ENCODE measurements at places on chromosomes 3 and 15.

GRCh38 chr15:77495838-77496596 lies 75.3 kb downstream of the HMG20A start:
- DNase-seq = peak; percentile 72

DNA sequence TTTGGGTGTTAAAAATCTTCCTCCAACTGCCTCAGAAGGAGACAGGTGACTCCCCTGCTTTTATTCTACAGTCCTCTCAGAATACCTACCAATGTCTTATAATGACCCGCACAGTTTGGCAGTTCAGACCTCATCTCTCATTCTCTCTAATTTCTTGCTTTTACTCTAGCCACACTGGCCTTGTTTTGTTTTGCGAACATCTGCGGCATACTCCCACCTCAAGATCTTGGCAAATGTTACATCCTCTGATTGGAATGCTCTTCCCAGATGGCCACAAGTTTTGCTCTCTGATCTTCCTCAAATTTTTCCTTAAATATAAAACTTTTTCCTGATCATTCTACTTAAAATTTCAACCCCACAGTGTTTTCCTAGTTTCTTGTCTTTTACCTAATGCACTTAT lies 94.1 kb downstream of the PLSCR2 start:
- DNase-seq = peak; percentile 9

DNA sequence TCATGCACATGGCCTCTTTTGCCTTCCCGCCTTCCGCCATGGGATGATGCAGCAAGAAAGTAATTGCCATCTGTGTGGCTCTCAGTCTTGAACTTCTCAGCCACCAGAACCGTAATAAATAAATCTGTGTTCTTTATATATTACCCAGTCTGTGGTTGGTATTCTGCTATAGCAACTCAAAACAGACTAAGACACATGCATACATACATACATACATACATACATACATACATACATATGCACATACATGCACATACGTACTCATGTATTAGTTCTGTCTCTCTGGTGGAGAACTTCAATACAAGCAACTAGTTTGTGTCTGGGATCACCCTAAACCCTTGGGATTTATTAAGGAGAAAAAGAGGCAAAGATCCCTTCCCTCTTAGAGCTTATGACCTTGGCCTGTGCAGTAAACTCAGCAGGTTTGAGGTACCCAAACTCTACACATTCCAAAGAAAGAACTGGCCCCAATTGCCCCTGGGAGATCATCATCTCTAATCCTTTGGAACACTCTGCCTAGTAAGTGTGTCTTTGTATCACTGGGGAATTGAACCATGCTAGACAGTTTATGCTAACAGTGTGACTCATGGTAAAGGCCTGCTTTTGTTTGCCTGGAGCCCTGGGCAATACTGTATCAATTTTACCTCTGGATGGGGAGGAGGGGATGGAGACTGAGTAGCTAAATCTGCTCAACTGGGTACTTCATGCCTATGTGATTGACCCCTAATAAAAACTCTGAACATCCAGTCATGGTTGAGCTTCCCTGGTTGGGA lies 115.6 kb upstream of the LMCD1 start:
- no peak for DNase-seq

DNA sequence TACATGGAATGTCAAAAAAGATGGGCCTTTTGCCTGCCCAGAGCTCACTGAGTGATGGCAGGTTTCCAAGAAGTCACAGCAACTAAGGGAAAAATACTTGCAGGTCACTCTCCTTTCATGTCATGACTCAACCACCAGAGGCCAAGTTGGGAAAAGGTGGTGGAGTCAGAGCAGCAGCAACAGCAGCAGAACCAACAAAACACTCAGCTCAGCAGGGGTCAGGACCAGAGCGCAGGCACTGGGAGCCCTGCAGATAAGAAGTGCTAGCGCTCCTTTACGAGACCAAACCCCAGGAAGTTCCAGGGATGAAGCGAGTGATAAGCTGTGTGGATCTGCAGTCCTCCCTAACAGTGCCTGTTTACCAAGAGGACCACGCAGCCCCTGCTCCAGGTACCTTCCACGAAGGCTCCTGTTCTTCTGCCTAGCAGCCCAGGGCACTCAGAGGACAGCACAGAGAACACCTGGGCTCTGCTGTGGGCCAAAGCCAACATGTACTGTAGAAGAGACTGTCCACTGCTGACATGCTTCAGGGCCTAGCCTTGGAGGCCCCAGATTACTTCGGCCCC lies 26.0 kb downstream of the POC1A start:
- no peak for DNase-seq

DNA sequence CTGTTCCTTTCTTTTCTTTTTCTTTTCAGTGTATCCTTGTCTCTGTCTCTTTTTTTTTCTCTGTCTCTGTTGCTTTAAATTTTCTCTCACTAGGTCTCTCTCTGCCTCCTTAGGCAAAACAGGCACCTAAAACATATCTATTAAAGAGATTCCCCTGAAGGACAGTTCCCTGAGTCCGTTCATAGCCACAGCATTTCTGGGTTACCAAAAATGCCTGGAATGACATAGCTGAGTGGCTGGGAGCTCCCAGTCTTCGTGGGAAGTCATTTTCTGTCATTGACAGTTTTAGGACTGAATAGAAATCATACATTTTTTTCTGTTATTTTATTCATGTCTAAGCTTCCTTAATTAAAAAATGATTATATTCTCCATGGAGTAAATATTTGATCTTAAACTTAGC lies 323.8 kb upstream of the AZI2 start:
- no peak for DNase-seq

DNA sequence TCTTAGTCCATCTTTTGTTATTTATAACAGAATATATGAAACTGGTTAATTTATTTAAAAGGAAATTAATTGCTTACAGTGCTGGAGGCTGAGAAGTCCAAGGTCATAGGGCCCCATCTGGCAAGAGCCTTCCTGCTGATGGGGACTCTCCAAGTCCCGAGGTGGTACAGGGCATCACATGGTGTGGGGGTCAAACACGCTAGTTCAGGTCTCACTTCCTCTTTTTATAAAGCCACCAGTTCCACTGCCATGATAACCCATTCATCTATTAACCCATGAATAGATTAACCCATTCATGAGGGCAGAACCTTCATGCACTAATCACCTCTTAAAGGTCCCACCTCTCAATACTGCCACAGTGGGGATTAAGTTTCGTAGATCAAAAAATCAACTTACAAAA lies 659.3 kb downstream of the NAALADL2 start:
- DNase-seq = no peak

GRCh38 chr15:35728219-35728940 lies 182.4 kb upstream of the DPH6 start:
- DNase-seq = no peak

GRCh38 chr3:157148196-157148889 lies 11.6 kb downstream of the CCNL1 start:
- DNase-seq = no peak

- no peak for DNase-seq
These were observed 506.5 kb upstream of the TBL1XR1 start for GRCh38 chr3:177703788-177704187.

Measured in heart right ventricle (tissue), 16 donors.